Stimulated activated CD8-positive, alpha-beta memory T cell treated with anti-CD3 and anti-CD28 coated beads, Interleukin-7, amount 100 ng/mL, for 48 hours (primary cell): ENCODE measurements at places on chromosomes 11 and 22.

- no peak for DNase-seq
Observed at GRCh38 chr11:110261195-110262071, 35.0 kb downstream of the RDX start.

DNA sequence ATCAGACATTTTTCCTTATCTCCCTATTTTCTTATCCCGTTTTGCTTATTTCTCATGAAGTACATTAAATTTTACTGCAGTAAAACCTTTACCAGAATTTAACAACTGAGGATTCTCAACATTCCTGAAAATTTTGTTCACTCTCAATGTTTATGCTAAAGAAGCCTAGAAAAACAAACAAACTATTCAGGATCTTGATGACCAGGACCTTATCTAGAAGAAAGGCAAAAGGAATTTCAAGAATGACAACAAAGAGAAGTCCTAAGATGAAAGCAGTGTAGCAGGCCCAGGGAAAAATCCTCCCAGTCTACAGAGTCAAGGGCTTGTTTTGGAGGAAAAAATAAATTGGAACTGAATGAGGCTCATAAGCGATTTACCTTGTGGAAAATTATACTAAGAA lies 283.3 kb upstream of the ARHGAP42 start:
- DNase-seq: no peak

DNA sequence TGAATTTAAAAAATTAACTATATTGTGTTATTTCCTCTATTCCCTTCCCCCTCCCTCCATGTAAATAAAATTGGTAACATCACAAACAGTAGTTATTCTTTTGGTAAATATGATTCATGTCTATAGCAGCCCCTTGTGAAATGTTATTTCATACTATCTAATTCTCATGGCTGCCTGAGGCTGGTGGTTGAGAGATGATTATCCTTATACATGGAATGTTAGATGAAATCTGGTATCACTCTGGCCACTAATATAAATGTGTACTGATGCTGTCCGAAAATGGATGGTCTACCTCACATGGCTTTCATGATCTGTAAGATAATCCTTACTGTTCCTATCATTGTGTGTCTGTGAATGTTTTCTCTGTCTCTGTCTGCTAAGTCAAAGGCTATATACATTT lies 25.0 kb upstream of the EXPH5 start:
- DNase-seq: no peak

- DNase-seq: no peak
Observed at GRCh38 chr11:130514316-130514715, 65.9 kb downstream of the ADAMTS15 start.

DNA sequence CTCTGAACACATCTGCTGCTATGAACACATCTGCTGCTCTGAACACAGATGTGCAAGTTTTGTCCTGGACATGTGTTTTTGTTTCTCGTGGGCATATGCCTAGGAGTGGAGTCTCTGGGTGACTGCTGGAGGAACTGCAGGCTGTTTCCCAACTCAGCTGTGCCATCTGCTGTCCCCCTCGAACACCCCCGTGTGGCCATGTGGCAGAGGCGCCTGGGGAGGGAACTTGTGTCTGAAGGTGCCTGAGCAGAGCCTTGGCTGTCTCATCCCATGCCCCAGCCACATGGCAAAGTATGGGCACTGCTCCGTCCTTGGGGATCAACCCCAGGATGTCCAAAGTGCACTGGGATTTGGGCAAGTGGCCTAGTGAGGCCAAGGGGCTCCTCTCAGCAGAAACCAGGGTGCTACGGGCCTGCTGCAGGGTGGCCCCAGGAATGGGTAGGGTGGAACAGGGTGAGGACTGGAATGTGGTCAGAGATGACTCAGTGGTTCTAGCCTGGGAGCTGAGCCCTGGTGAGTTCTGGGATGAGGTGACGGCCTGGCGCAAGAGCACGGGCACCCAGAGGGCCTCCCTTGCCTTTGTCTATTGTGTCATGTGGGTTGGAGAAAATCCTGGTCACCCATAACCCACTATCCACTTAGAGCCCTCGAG lies 14.7 kb downstream of the GATD1 start:
- no peak for DNase-seq

GRCh38 chr11:121039971-121040613 lies 16.2 kb downstream of the TBCEL start:
- no peak for DNase-seq

- DNase-seq: no peak
Observed at GRCh38 chr22:29386708-29387107, 1.7 kb downstream of the AP1B1 start.

DNA sequence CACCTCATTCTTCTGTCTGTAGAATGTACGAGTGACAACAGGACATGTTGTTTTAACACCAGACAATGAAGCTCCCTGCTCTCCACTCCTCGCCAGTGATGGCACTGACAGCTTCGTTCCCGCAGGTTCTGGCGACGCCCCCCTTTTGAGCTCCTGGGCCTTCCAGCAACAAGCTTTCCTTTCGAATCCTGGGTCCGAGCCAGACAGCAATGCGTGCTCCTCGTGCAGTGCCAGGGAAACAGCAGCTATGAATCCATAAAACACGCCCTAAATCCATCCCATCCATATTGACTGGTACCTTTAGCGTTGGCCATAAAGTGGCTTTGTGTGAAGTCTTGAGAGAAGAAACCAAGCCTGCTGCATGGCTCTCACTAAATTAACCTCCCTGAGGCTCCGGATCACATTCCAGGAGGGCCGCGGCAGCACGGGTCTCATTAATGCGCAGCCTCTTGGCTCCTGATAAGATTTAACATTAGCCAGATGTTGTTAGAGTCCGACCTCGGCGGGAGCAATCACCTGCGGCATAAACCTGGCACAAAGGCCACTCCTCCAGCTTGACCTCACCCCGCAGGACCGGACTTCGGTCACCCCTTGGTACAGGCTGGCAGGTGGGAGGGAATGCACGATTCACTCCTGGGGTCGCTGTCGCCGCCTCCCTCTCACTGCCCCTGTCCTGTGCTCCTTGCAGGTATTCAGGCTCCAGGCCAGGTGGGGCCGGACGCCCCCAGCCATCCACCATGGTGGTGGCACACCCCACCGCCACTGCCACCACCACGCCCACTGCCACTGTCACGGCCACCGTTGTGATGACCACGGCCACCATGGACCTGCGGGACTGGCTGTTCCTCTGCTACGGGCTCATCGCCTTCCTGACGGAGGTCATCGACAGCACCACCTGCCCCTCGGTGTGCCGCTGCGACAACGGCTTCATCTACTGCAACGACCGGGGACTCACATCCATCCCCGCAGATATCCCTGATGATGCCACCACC lies 50.1 kb downstream of the MACROD1 start:
- DNase-seq: no peak

GRCh38 chr11:103406357-103406756 lies 297.1 kb downstream of the DYNC2H1 start:
- no peak for DNase-seq

- no peak for DNase-seq
Observed at GRCh38 chr11:36566407-36567053, 1.3 kb upstream of the RAG1 start.
